ENCODE measurements at places on chromosomes 2 and 18.

DNA sequence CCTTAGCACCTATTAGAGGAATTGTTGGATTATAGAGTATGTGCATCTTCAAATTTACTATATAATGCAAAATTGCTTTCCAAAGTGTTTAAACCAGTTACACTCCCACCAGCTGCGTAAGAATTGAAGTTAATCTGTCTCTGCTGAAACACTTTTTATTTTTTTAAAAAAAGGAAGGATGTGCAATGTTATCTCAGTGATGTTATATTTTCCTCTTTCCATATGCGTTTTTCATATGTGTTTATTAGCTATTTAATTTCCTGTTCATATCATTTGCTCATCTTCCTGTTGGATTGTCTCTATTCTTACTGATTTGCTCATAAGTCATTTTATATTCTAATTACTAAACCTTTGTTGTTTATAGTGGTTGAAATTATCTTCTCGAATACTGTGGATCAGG, 63.2 kb upstream of the RFX8 start:
- DNase-seq: no peak

- DNase-seq: no peak
These were observed 111.7 kb upstream of the NRP2 start for GRCh38 chr2:205570648-205571047.

GRCh38 chr2:200165687-200166086, 140.8 kb upstream of the SPATS2L start:
- DNase-seq: no peak

DNA sequence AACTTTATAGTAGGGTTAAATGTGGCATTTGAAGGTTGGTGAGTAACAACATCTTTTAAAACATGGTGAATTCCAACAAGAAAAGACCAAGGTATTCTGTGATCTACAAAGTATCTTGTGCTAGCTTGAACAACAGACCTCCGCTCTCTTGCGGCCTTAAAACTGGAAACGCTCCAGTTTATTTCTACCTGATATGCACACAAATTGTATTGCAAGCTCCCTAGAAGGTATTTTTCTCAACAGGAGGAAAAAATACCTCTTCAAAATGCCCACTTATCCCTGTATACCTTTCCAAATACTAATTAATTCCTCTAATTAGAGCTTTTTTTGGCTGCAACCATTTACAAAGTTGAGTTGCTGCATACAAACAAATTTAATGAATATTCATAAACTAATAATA, 69.5 kb downstream of the KCNH7 start:
- no peak for DNase-seq

- no peak for DNase-seq
These were observed 915.4 kb downstream of the TSN start for GRCh38 chr2:122670897-122671296.
